ENCODE measurements at places on chromosomes 16 and 17.

DNA sequence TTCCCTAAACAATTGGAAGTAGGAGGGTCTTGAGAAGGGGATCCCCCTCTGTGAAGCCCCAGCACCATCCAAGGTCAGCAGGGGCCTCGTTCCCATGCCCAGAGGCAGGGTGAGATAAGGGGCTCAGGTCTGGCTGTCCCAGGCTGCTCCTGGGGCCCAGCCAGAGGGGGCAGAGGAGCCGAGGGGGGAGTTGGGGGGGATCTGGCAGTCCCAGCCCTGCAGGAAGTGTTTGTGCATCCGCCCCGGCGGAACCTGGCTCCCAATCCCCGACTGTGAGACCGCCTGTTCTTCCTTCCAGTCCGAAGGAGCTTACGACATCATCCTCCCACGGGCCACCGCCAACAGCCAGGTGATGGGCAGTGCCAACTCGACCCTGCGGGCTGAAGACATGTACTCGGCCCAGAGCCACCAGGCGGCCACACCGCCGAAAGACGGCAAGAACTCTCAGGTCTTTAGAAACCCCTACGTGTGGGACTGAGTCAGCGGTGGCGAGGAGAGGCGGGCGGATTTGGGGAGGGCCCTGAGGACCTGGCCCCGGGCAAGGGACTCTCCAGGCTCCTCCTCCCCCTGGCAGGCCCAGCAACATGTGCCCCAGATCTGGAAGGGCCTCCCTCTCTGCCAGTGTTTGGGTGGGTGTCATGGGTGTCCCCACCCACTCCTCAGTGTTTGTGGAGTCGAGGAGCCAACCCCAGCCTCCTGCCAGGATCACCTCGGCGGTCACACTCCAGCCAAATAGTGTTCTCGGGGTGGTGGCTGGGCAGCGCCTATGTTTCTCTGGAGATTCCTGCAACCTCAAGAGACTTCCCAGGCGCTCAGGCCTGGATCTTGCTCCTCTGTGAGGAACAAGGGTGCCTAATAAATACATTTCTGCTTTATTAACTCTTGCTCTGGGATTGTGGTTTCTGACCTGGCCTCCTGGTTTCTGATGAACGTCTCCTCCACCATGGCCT lies 14.9 kb downstream of the GPRC5C start:
- no peak overlapping the region for H3K4me3 ChIP-seq
- DNase-seq: no peak
- H3K27me3 ChIP-seq: no peaks in the 10 kb centered on the region
- H3K36me3 ChIP-seq: no peaks in the 10 kb centered on the region

- no peak overlapping the region for H3K27ac ChIP-seq
- no peak for DNase-seq
- peaks cover 13% of the 10 kb centered on the region for H3K36me3 ChIP-seq
- H3K4me1 ChIP-seq: peaks cover 19% of the 10 kb centered on the region
Observed at GRCh38 chr17:66985338-66986237, 21.1 kb downstream of the CACNG4 start.

DNA sequence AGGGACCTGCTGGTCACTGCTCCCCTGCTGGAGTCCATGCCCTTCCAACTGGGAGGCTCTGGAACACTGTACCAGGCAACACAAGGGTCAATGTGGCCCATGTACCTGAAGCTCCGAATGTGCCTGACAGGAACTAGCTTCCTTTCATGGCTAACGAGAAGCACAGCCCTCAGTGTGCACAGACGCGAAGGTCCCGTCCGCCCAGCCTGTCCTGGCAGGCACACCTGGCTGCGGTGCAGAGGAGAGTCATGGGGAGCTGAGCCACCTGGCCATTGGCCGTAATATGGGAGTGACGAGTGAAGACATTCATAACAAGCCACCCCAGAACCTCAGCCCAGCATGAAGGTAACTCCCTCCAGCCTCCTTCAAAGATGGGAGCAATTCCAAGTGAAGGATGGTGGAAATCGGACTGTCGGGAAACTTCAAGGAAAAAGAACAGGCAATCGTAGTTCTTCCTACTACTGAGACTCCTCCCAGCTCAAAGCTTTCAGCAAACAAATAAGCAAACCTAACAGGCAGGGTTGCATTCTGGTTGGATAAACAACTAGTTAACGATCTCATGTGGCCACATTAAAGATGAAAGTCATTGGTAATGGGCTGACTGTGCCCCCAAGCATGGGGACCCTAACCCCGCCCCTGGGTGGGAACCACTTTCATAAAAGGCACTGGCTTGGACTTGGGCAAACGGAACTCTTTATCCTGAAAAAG lies 13.2 kb downstream of the TMEM11 start:
- H3K27me3 ChIP-seq: no peaks in the 10 kb centered on the region
- no peak overlapping the region for H3K4me3 ChIP-seq
- H3K36me3 ChIP-seq: peaks cover 14% of the 10 kb centered on the region
- no peak for DNase-seq
- H3K27ac ChIP-seq: peak overlapping the region; percentile 90

GRCh38 chr17:10556301-10557005 lies 7.0 kb upstream of the MYH2 start:
- no peaks in the 10 kb centered on the region for H3K4me1 ChIP-seq
- no peaks in the 10 kb centered on the region for H3K36me3 ChIP-seq
- no peak for DNase-seq
- H3K27me3 ChIP-seq: peaks cover 3% of the 10 kb centered on the region
- no peak overlapping the region for H3K4me3 ChIP-seq

- H3K27me3 ChIP-seq: no peaks in the 10 kb centered on the region
- H3K4me1 ChIP-seq: peaks cover 3% of the 10 kb centered on the region
- H3K36me3 ChIP-seq: no peaks in the 10 kb centered on the region
- no peak overlapping the region for H3K27ac ChIP-seq
Observed at GRCh38 chr17:41500131-41500911, 5.1 kb downstream of the KRT13 start.

GRCh38 chr17:48549281-48549630 lies 4.3 kb upstream of the HOXB2 start:
- peak overlapping the region; percentile 85 for H3K27ac ChIP-seq
- H3K4me1 ChIP-seq: peaks cover 79% of the 10 kb centered on the region
- H3K27me3 ChIP-seq: peaks cover 100% of the 10 kb centered on the region
- DNase-seq: no peak
- peaks cover 8% of the 10 kb centered on the region for H3K36me3 ChIP-seq

GRCh38 chr17:60361889-60362288 lies 30.0 kb downstream of the USP32 start:
- H3K36me3 ChIP-seq: no peaks in the 10 kb centered on the region
- H3K4me3 ChIP-seq: no peak overlapping the region
- DNase-seq: no peak
- H3K27me3 ChIP-seq: no peaks in the 10 kb centered on the region

DNA sequence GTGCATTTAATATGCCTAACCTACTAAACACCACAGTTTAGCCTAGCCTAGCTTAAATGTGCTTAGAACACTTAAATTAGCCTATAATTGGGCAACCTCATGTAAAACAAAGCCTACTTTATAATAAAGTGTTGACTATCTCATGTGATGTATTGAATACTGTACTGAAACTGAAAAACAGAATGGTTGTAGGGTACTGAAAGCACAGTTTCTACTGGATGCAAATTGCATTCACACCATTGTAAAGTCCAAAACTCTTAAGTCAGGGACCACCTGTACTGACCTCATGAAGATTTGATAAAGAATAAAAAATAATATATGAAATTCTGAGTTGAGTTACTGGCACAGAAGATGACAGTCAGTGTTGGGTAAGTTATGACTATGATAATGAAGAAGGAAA lies 625.4 kb upstream of the SOX9 start:
- no peak overlapping the region for H3K4me3 ChIP-seq
- no peaks in the 10 kb centered on the region for H3K27me3 ChIP-seq
- no peak overlapping the region for H3K27ac ChIP-seq
